ENCODE measurements at places on chromosomes 2 and 18. TPM values are rescaled to one million over a fixed set of nuclear protein-coding genes. Genes with fewer than 3 reads are reported as not detected.

DNA sequence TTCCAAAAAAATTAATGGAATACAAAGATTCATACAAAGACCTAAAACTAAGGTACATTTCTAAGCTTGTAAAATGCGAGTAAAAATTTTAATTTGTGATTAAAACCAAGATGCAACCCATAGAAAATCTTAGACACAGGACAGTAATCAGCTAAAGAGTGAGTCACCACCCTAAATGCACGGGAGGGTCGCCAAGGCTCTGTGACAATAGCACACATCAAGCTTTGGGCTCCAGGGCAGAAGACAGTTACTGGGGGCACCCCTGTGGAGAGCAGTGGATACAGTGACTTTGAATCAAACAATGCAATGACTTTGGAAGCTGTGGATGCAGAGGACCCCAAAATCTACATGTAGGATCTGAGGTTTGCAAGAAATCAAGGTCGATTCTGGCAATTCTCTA is 7.5 kb downstream of the FLACC1 start:
- no peak for DNase-seq

GRCh38 chr2:7646661-7647060 is 729.4 kb downstream of the RNF144A start:
- no peak for DNase-seq

DNA sequence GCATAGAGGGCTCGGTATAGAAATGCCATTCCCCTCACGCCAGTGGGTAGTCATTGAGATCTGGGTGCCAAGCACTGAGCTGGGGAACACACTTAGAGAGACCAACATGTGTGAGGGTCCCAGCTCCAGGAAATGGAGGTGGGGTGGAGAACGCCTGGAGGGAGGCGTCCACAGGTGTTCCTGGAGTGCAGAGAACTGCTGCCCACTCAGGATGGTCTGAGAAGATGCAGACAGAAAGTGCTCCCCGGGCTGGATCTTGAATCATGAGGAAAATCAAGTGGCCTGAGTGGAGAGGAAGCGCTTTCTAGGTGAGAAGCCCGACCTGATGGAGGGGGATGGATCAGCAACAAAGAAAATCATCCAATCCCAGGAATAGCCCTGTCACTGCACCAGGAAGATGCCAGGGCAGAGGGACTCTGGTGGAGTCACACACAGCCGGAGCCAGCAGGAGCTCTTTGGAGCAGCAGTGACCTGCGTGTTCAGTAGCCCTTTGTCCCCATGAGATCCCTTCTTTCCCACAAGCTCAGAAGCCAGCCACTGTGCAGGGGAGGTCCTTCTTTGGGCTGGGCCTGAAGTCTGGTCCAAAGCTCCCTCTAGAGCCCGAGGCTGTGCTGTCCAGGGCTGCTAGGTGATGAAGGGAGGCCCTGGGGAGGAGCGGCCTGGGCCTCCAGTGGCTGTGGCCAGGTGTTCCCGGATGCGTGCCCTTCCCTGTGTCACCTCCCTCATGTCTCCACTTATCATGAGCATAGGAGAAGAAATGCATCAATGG is 112.3 kb downstream of the RNF144A start:
- no peak for DNase-seq

- DNase-seq, result no peak
Measured at GRCh38 chr2:43622931-43623451, 14.1 kb upstream of the PLEKHH2 start.

DNA sequence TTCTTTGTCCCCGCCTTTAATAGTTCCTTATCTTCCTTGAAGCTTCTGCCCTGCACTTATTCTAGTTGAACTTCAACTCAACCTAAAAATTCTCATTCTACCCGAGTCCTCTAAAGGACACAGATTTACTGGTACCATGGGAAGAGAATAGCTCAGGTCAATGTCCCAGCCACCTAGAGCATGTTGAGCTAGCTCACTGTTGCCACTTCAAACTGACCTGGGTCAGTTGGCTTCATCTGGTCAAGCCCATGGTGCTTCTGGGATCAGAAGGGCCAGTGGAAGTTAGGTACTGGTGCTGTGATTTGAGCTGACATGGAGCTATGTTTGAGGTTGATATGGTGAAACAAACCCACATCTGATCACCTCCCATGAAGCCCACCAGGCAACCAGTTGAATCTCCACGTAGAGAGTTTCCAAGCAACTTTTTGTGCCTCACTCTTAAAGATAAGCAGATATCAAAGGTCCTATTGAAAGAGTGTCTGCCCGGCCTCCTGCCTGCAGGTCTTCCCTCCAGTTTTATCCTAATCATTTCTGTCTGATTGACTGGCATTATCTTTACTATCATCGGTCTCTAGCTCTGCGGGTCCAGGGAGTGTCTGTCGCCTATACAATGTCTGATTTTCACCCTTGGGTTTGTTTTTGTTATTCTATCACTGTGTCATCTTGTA is 17.2 kb downstream of the GREB1 start:
- no peak for DNase-seq

The LIMS4 gene
- total RNA-seq, result 20.8 TPM

The PCBP1 gene
- 71.7 TPM for total RNA-seq

All from dermis microvascular lymphatic vessel endothelial cell (primary cell).